ENCODE measurements at places on chromosomes 7 and 10.

DNA sequence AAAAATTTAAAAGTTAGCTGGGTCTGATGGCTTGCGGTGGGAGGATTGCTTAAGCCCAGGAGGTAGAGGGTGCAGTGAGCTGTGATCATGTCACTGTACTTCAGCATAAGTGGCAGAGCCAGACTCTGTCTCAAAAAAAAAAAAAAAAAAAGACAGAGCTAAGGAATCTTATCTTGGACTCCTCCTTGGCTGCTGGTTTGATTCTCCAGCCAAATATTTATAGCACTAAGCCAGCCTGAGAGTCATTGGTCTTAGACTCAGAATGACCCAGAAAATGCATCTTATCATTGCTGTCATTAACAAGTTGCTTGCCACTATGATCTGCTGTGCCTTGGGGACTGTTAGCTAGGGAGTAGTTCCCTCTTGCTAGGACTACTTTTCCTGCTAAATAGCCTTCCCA, 164.7 kb downstream of the GNAT3 start:
- no peaks in the 10 kb centered on the region for H3K4me1 ChIP-seq
- DNase-seq: no peak
- no peaks in the 10 kb centered on the region for H3K27me3 ChIP-seq
- H3K36me3 ChIP-seq: no peaks in the 10 kb centered on the region
- no peak overlapping the region for H3K27ac ChIP-seq

GRCh38 chr7:121000081-121000983, 11.8 kb downstream of the CPED1 start:
- peaks cover 17% of the 10 kb centered on the region for H3K27me3 ChIP-seq
- DNase-seq: no peak
- no peak overlapping the region for H3K27ac ChIP-seq
- peaks cover 11% of the 10 kb centered on the region for H3K4me1 ChIP-seq

GRCh38 chr10:118209215-118209614, 132.9 kb downstream of the FAM204A start:
- H3K4me1 ChIP-seq: no peaks in the 10 kb centered on the region
- H3K36me3 ChIP-seq: no peaks in the 10 kb centered on the region
- DNase-seq: no peak
- no peak overlapping the region for H3K27ac ChIP-seq

- no peak overlapping the region for H3K4me3 ChIP-seq
- H3K4me1 ChIP-seq: no peaks in the 10 kb centered on the region
- no peaks in the 10 kb centered on the region for H3K27me3 ChIP-seq
- no peak for DNase-seq
Measured at GRCh38 chr7:131431289-131431688, 103.6 kb downstream of the MKLN1 start.

DNA sequence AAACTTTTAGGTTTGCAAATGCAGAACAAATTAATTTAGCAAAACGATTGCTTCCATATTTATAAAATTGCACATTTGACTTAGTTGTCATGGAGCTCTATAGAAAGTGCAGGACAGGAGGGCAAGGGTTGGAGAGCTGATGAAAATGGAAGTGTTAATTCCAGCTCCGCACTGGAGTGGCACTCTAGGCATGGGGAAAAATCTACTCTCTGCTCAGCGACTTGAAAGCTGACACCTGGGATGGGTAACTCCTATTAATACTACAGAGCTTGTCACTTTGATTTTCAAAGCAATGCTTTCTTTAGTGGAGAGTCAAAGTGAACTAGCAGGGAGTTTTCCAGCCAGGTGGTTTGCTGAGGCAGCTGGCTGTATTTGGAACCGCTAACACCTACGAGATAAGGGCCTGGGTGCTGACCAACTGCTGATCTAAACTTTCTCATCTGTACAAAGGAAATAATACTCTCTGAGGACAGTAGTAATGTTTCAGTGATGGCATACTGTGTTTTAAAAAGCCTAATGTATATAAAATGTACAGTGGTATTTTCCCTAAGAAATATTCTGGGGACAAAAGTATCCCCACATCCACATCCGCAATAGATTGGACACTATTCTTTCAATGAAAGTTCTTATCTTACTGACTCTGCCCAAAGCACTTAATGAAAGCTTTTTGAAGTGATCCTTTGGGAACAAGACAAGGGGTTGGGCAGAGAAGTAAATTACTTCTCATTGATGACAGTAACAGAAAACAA, 444.3 kb downstream of the GPAM start:
- no peaks in the 10 kb centered on the region for H3K4me1 ChIP-seq
- no peaks in the 10 kb centered on the region for H3K27me3 ChIP-seq
- no peak overlapping the region for H3K4me3 ChIP-seq
- no peaks in the 10 kb centered on the region for H3K36me3 ChIP-seq
- no peak for DNase-seq
- H3K27ac ChIP-seq: no peak overlapping the region

- H3K36me3 ChIP-seq: no peaks in the 10 kb centered on the region
- no peak overlapping the region for H3K4me3 ChIP-seq
- H3K27ac ChIP-seq: no peak overlapping the region
- DNase-seq: no peak
- H3K27me3 ChIP-seq: no peaks in the 10 kb centered on the region
- no peaks in the 10 kb centered on the region for H3K4me1 ChIP-seq
Measured at GRCh38 chr7:159125104-159125954, 19.3 kb downstream of the VIPR2 start.

- no peaks in the 10 kb centered on the region for H3K27me3 ChIP-seq
- DNase-seq: no peak
- H3K4me3 ChIP-seq: no peak overlapping the region
- peak overlapping the region; percentile 16 for H3K27ac ChIP-seq
- peaks cover 15% of the 10 kb centered on the region for H3K36me3 ChIP-seq
- peaks cover 12% of the 10 kb centered on the region for H3K4me1 ChIP-seq
Measured at GRCh38 chr7:75039709-75040108, 33.9 kb downstream of the RCC1L start.

DNA sequence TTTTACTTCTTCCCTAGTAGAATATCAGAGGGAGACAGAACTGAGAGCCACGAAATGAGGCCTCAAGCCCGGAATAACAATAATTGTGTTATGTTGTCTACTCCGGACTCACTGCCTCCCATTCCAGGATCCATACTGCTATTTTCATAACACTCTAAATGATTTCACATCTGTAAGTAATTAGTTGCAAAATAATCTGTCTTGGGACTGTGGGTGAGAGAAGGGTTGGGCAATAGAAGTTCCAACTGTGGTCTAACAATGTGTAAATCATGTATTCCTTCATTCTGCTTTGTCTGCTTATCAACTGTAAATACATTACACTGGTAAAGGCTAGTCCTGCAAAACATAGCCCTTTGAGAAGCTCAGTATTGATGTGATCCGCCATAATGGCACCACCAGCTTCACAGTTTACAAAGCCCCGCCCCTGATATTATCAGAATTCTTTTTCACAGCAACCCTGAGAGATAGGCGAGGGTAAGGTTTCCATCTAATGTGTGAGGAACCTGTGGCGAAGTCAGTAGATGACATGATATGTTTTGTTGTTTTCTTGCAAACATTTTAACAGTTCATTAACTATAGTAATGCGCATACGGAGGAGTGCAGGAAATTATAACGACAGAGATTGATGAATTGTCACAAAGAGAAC, 265.7 kb upstream of the BMPER start:
- H3K36me3 ChIP-seq: no peaks in the 10 kb centered on the region
- no peaks in the 10 kb centered on the region for H3K4me1 ChIP-seq
- H3K4me3 ChIP-seq: no peak overlapping the region
- no peak overlapping the region for H3K27ac ChIP-seq
- DNase-seq: no peak
- no peaks in the 10 kb centered on the region for H3K27me3 ChIP-seq

DNA sequence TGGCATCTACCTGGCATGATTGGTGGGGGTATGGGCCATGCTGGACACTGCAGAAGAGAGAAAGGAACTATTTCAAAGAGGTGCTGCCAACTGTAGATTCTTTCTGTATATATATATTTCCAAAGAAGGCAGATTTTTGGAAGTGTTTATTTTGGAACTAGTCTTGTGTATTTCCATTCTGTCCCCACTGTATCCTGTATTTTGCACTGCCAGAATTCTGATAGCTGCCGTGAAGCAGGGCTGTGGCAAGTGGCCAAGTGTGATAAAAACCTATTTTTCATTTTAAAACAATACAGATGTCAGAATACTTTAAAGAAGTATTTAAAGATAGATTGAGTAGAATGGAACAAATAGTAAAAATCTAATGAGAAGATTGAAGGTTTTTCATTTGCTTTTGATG, 17.1 kb downstream of the MCU start:
- H3K27me3 ChIP-seq: no peaks in the 10 kb centered on the region
- DNase-seq: no peak
- no peak overlapping the region for H3K4me3 ChIP-seq

DNA sequence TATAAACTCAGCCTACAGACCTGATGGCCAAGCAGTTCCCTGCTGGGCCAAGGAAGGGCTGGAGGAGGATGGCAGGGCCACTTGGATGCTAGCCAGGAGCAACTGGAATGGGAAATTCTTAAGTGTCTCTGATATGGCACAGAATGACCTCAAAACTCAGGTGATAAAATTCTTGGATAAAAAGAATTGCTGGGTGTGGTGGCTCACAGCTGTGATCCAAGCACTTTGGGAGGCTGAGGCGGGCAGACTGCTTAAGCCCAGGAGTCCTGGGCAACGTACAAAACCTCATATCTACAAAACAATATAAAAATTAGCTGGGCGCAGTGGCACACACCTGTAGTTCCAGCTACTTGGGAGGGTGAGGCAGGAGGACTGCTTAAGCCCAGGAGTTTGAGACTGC, 14.0 kb upstream of the PKD1L1 start:
- no peaks in the 10 kb centered on the region for H3K27me3 ChIP-seq
- H3K36me3 ChIP-seq: peaks cover 72% of the 10 kb centered on the region
- no peak overlapping the region for H3K4me3 ChIP-seq
- DNase-seq: no peak
